Nasal cavity respiratory epithelium epithelial cell of viscerocranial mucosa (primary cell): ENCODE measurements at places on chromosomes 2 and 18. TPM values are rescaled to one million over a fixed set of nuclear protein-coding genes. Genes with fewer than 3 reads are reported as not detected.

RAB27B gene
- total RNA-seq, result 31.8 and 45.6 TPM in 2 replicates

RGPD4 gene
- not detected in 2 replicates for total RNA-seq

SERPINB3 gene
- total RNA-seq, result 32.5 and 258 TPM in 2 replicates

DQX1 gene
- total RNA-seq, result 1.0 and 3.9 TPM in 2 replicates

GCG gene
- total RNA-seq, result not detected in 2 replicates

CYBRD1 gene
- total RNA-seq, result 8.9 and 33.0 TPM in 2 replicates

ACOXL gene
- total RNA-seq, result not detected in 2 replicates

AP1S3 gene
- 70.7 and 87.1 TPM in 2 replicates for total RNA-seq

LPIN2 gene
- 7.5 and 12.0 TPM in 2 replicates for total RNA-seq

LCT gene
- 0.07 TPM in 1 of 2 replicates, not detected in the other for total RNA-seq
